ENCODE measurements at places on chromosomes 4 and X.

GRCh38 chr4:118173956-118174725 lies 139.9 kb downstream of the NDST3 start:
- DNase-seq, result no peak

DNA sequence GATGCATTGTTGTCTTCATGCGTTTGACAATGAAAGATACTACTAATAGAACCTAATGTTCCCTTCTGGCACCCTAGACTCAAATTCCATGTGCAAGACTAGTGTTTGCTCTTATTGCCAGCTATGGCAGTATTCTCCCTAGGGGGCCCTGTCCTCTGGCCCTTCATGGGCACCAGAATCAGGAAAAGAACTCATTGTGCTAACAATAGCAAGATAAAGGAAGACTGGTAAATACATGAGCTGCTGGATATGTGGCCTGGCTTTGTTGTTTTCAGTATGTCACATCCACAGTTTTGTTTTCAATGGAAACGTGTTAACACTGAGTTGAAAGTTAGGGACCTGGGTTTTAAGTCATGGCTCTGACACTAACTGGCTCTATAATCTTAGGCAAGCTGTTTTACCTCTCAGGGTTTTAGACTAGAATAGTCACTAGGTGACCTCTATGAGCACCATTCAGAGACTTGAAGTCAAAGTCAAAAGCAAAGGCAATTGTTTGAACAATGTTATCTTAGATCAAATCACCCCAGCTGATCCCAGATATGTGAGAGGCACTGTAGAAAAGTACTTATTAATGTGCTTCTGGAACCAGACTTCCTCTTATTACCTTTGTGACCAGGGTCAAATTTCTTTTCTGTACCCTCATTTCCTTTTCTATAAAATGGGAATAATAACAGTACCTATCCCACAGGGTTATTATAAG lies 253.7 kb upstream of the DIAPH2 start:
- no peak for DNase-seq

- DNase-seq, result no peak
These were observed 7.0 kb upstream of the BEND4 start for GRCh38 chr4:42159271-42160001.

DNA sequence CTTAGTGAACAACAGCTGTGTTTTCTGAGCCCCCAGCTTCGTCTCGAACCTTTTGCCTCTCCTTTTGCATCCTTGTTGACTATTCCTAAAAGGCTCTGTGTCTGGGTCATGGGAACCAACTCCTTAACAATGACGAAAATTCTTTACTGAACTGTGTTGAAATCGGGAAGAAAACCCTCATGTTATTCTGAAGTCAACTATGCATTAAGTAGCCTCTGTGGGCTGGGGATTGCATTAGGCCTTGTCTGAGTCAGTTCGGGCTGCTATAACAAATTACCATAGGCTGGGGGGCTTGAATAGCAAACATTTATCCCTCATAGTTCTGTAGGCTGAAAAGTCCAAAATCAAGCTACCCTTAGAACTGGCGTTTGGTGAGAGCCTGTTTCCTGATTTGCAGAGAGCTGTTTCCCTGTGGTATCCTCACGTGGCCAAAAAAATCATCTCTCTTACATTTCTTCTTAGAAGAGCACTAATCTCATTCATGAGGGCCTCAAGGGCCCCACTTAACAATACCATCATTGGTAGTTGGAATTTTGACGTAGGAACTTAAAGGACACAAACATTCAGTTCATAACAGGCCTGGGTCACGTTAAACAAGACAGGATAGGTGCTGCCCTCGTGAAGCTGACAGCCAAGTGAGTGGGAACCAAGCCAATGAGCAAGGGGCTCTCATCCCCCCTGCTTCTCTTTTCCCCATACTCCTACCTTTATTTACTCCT lies 75.9 kb downstream of the CLNK start:
- no peak for DNase-seq

GRCh38 chrX:27883468-27884092 lies 75.8 kb downstream of the MAGEB10 start:
- no peak for DNase-seq

DNA sequence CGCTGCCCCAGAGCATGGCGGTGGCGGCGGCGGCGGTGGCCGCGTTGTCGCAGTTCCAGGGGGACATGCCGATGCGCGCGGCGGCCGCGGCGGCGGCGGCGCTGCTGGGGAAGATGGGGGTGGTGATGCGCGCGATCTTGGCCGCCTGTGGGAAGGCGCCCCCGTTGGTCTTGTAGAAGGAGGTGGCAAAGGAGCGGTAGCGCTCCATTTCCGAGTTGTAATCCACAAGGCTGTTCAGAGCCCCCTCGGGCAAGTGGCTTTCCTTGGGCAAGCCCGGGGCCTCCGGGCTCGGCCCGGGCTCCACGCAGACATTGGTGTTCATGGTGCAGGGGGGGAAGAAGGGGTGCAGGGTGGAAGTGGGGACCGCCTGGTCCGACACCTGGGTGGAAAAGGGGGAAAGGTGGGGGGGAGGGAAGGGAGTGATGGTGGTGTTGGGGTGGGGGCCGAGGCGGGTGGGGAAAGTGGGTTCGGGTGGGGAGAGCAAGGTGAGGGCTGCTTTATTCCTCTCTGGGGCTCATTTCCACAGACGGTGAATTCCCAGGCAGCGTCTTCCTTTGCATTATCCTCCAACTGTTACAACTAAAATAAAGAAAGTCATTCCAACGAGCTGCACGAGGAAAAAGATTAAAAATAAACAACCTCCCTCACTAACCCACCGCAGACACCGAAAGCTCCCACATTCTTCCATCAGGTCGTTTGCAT lies 3.1 kb downstream of the CXXC4 start:
- DNase-seq, result no peak

- no peak for DNase-seq
These were observed 589.7 kb downstream of the SPRY1 start for GRCh38 chr4:123986268-123986798.

GRCh38 chrX:120029354-120029753 lies 48.1 kb downstream of the RHOXF2B start:
- DNase-seq, result no peak

DNA sequence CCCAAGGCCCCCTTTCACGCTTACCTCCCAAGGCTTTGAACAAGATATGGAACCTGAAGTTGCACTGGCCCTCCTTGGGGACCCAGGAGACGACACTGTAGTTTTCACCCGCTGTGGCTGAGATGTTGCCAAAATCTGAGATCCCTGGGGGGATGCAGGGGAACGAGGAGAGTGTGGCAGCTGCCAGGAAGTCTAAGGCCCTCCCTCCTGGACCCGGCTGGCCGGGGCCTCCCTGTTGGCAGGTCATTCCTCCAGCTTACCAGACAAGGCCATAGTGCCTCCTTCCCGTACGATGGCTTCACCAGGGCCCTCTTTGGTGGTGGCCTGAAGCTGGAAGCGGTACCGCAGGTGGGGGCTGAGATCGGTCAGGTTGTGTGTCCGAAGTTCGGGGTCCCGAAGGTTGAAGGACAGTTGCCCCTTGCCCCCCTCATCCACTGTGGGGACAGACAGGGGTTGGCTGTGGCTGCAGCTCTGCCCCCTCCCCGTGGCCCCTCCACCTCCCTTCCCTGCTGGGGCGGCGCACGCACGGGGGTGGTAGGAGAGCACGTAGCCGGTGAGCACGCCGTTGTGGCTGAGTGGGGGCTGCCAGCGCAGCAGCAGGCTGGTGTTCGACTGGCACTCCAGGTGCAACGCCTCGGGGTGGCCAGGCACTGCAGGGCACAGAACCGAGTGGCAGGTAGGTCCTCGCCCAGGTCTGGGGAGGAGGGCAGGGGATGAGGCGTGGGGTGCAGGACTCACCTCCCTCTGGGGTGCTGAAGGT lies 21.2 kb downstream of the L1CAM start:
- DNase-seq, result no peak

DNA sequence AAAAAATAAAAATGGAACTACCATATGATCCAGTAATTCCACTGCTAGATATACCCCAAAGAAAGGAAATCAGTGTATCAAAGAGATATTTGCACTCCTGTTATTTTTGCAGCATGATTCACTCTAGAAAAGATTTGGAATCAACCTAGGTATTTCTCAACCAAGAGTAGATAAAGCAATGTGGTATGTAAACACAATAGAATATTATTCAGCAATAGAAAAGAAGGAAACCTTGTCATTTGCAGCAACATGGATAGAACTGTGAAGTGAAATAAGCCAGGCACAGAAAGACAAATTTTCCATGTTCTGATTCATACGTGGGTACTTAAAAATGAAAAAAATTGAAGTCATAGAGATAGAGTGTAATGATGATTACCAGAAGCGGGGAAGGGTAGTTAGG lies 362.3 kb upstream of the EPHA5 start:
- no peak for DNase-seq

- DNase-seq, result no peak
These were observed 104.7 kb upstream of the KLHL13 start for GRCh38 chrX:118221270-118221669.

DNA sequence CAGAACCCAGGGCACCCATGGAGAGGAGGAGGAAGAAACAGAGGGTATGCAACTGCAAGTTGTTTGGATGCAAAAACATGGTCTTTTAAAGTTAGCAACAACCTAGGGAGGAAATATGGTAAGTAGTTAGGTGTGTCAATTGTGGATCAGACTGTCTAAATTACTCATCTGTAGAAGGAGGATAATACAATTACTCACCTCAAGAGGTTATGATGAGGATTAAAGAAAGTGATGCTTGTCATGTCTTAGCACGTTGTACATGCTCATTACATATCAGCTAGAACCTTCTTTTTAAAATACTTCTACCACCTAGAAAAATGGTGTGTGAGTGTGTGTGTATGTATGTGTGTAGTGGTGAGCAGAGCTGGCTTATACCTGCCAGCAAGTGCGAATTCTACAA lies 2.3 kb upstream of the C1QTNF7 start:
- no peak for DNase-seq

GRCh38 chr4:182177166-182177565 lies 66.0 kb upstream of the TENM3 start:
- DNase-seq, result no peak

GRCh38 chr4:56821381-56822243 lies at the start of gene SPINK2:
Gene SPINK2, minus strand, starts transcription at chr4:56821701. Its CDS starts 39 bp downstream, at chr4:56821662.
- peak; percentile 52 for DNase-seq

- DNase-seq, result no peak
These were observed 26.2 kb upstream of the JAKMIP1 start for GRCh38 chr4:6226506-6226905.

DNA sequence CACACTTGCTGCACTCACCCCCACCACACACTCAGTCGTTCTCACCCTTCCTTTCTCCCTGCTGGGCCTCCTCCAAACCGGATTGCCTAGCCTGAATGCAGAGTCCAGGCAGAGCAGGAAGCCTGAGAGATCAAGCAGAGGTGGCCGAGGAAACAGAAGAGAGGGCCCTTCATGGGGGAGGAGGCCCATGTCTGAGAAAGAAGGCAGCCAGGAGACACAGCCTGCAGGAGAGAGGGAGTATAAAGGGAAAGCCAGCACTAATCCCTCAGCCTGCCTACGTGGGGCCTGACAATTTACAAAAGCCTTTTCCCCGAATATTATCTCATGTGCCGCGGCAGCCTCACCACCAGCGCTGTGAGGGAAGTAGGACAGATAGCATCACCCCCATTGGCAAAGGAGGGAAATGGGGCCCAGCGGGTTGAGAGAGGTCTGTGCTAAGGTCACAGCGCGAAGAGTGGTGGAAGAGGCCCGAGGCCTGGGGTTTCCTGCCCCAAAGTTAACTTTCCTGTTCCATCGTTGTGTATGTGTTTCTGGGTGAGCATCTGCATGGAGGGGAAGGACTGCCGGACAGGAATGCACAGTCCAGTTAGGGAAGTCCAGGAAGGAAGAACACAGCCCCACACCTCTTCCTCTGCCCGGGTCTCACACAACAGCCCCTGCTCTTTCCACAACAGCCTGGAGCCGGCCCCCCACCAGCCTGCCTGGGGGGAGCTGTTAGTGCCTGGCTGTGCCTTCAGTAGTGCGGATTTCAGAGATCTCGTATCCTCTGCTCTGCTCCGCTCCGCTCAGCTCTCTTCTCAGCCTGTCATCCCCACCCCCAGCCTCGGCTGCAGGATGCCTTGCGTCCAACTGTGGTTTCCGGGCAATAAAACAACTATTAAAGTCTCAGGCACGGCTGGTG lies 50.9 kb upstream of the BCOR start:
- no peak for DNase-seq

- no peak for DNase-seq
These were observed 24.9 kb upstream of the RNF150 start for GRCh38 chr4:141158219-141158618.

DNA sequence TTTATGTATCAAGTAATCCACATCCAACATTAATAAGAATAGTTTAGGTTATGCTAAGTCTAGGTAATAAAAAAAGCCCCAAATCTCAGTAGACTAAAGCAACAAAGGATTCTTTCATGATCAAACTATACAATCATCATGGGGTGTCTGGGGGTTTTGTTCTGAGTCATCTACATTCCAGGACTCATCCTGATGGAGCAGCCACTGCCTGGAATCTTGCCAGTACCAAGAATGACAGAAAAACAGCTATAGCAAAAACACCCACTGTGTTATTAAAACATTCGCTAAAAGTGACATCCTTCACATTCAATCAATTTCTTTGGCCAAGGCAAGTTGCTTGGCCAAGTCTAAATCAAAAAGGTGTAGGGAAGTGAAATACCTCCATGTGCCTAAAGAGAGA lies 3.9 kb upstream of the ARHGEF38 start:
- no peak for DNase-seq

DNA sequence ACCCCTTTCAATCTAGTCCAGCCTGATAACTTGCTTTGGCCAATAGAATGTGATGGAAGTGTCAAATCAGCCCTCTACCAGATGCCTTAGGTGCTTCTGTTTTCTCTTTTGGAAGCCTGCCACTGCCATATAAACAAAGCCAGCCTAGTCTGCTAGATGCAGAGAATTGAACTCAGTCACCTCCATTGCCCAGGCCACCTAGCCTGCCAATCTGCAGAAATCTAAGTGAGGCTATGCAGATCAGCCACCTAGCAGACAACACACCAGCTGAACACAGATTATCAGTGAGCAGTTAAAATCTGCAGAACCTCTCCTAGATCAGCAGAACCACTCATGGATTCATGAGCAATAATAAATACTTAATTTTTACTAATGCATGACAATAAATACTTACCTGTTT lies 1108.2 kb downstream of the PCDH18 start:
- no peak for DNase-seq

- no peak for DNase-seq
These were observed 127.9 kb downstream of the NEK1 start for GRCh38 chr4:169484485-169484884.

DNA sequence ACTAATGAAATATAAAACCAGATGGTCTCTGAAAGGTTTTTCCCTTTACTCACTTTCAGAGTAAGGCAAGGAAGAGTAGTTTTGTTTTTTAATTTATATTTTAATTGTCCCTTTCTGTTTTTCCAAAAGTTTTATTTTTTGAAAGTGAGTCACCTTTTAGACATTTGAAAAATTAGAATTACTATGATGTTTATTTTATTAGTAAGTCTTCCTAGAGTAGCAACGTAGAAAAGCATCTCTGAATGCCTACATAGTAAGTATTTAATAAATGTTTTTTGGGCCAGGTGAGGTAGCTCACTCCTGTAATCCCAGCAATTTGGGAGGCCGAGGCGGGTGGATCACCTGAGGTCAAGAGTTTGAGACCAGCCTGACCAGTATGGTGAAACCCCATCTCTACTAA lies 51.1 kb downstream of the TET2 start:
- no peak for DNase-seq

- DNase-seq, result no peak
These were observed 349.8 kb upstream of the KLHL4 start for GRCh38 chrX:87167841-87168240.
